ENCODE measurements at places on chromosomes 16 and 17. TPM values are rescaled to one million over a fixed set of nuclear protein-coding genes. Genes with fewer than 3 reads are reported as not detected.

CPHXL2 gene
- total RNA-seq: not detected

MT1A gene
- total RNA-seq: 3.9 TPM

KRTAP4-4 gene
- total RNA-seq: not detected

KRT40 gene
- total RNA-seq: not detected

CA5A gene
- not detected for total RNA-seq

RNF40 gene
- total RNA-seq: 86.2 TPM

MRC2 gene
- 563 TPM for total RNA-seq

CCL17 gene
- total RNA-seq: not detected

ZNF764 gene
- 5.6 TPM for total RNA-seq

ZNF689 gene
- 4.4 TPM for total RNA-seq

WFDC1 gene
- total RNA-seq: 0.66 TPM

PPY gene
- total RNA-seq: not detected

MYH3 gene
- total RNA-seq: 0.77 TPM

TBX6 gene
- 0.11 TPM for total RNA-seq

XYLT1 gene
- 17.0 TPM for total RNA-seq

SCGB1C2 gene
- not detected for total RNA-seq

Measured in uterine smooth muscle cell (primary cell).